Endothelial cell of umbilical vein (primary cell): ENCODE measurements at places on chromosomes 12 and 14. TPM values are rescaled to one million over a fixed set of nuclear protein-coding genes. Genes with fewer than 3 reads are reported as not detected.

Gene TMEM63C
- polyA plus RNA-seq = not detected in 2 replicates

Gene C12orf50
- not detected in 2 replicates for polyA plus RNA-seq

Gene RNASE7
- polyA plus RNA-seq = not detected in 2 replicates

Gene GPRC5A
- 82.9 and 86.4 TPM in 2 replicates for polyA plus RNA-seq

Gene TCL1A
- not detected in 2 replicates for polyA plus RNA-seq

Gene EIF5
- 145 and 175 TPM in 2 replicates for polyA plus RNA-seq

Gene CAPRIN2
- 11.3 and 13.5 TPM in 2 replicates for polyA plus RNA-seq

GRCh38 chr12:24554612-24555295, 394.1 kb downstream of the BCAT1 start:
- no peak overlapping the region for H3K4me3 ChIP-seq
- DNase-seq = no peak
- H3K27ac ChIP-seq = no peak overlapping the region
- H3K27me3 ChIP-seq = peaks cover 6% of the 10 kb centered on the region
- no peaks in the 10 kb centered on the region for H3K36me3 ChIP-seq

DNA sequence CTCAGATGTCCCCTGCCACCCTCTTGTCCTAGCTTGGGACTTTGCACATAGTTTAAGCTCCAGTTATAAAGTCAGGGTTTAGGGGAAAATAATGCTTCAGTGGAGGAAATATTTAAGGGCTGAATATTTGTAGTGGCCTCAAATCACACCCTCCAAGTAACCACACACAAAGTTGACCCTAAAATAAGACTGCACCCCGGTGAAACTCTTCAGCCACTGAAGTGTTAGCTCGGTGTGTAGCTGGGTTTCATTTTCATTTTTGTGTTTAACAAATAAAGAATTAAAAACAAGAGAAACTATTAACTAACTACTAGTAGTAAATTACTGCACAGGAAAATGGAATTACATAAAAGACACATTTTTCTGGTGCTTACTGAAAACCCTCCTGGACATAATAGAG, 14.8 kb upstream of the BCL11B start:
- DNase-seq = no peak
- no peaks in the 10 kb centered on the region for H3K4me1 ChIP-seq
- no peak overlapping the region for H3K27ac ChIP-seq
- H3K27me3 ChIP-seq = no peaks in the 10 kb centered on the region
- no peak overlapping the region for H3K4me3 ChIP-seq

DNA sequence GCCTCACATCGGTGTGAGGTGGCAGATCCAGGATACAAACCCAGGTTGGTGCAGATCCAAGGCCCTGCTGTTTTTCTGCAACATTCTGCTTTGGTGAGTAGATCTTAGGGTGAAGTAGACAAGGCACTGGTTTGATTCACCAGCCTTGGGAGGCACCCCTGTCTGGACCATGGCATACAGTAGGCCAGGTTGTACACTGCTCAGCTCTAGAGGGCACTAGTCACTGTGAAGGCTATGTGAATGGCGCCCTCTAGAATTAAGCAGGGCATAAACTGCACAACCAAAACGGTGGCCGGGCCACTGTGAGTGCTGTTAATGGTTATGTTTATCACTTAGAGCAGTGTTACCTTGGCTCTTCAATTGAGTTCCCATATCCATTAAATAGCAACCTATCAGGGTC, 280.6 kb upstream of the PWP1 start:
- H3K36me3 ChIP-seq = no peaks in the 10 kb centered on the region
- H3K4me3 ChIP-seq = no peak overlapping the region
- no peaks in the 10 kb centered on the region for H3K4me1 ChIP-seq
- no peaks in the 10 kb centered on the region for H3K27me3 ChIP-seq
- H3K27ac ChIP-seq = no peak overlapping the region

DNA sequence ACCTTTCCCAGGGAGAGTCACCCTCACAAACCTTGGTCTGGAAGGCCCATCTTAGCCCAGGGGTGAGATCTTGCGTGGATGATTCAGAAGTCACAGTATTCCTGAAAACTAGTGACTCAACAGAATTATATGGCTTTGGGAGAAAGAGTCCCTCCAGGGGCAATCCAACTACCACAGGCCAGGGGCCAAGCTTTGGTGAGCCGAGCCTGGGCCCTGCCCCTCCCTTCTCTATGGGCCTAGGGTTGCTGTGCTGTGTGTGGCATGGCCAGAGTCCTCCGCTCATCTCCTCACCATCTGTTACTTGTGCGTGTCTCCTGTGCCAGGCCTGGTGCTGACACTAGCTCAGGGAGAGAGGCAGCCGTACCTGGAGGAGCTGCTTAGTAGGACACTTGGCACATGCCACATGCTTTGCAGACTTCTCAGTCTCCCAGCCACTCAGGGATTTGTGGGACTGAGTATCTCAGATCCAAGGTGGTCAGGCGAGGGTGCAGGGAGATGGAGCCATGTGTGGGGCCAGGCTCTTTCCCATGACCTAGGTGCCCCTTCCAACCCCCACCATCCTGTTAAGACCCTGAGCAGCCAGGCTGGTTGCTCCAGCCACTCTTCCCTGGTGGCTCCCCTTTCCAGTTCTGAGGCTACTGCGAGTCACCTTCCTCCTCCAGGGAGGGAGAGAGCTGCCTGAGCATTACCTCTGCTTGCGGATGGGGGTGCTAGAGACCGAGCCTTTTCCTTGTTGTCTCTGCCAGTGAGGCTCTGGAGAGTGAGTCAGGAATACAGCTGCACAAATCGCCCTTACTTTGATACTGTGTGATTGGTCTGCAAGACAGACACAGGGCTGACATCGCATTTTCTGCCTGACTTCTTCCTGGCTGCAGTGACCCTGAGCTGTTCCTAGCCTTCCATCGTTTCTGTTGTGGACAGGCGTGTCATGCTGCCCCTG, 94.1 kb downstream of the SLC25A47 start:
- no peaks in the 10 kb centered on the region for H3K4me1 ChIP-seq
- H3K36me3 ChIP-seq = no peaks in the 10 kb centered on the region
- no peak overlapping the region for H3K4me3 ChIP-seq

- H3K27ac ChIP-seq = no peak overlapping the region
- no peak for DNase-seq
- H3K36me3 ChIP-seq = no peaks in the 10 kb centered on the region
- H3K4me1 ChIP-seq = peaks cover 4% of the 10 kb centered on the region
- no peaks in the 10 kb centered on the region for H3K27me3 ChIP-seq
Observed at GRCh38 chr12:116604178-116604895, 45.2 kb downstream of the MAP1LC3B2 start.

DNA sequence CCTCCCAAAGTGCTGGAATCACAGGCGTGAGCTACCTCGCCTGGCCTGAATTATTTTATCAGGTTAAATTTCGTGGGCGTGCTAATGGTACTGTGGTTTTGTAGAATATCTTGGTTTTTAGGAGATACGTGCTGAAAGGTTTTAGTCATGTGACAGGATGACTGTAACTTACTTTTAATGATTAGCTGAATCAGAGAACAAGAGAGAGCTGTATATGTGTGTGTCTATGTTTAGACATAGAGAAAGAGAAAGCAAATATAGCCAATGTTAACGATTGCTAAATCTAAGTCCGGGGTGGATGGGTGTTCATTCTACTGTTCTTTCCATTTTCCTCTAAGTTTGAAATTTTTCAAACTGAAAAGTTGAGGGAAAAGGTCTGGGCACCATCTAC, 9.2 kb upstream of the PNMA1 start:
- H3K36me3 ChIP-seq = peaks cover 47% of the 10 kb centered on the region
- H3K4me3 ChIP-seq = no peak overlapping the region
- DNase-seq = no peak
- peaks cover 45% of the 10 kb centered on the region for H3K4me1 ChIP-seq

DNA sequence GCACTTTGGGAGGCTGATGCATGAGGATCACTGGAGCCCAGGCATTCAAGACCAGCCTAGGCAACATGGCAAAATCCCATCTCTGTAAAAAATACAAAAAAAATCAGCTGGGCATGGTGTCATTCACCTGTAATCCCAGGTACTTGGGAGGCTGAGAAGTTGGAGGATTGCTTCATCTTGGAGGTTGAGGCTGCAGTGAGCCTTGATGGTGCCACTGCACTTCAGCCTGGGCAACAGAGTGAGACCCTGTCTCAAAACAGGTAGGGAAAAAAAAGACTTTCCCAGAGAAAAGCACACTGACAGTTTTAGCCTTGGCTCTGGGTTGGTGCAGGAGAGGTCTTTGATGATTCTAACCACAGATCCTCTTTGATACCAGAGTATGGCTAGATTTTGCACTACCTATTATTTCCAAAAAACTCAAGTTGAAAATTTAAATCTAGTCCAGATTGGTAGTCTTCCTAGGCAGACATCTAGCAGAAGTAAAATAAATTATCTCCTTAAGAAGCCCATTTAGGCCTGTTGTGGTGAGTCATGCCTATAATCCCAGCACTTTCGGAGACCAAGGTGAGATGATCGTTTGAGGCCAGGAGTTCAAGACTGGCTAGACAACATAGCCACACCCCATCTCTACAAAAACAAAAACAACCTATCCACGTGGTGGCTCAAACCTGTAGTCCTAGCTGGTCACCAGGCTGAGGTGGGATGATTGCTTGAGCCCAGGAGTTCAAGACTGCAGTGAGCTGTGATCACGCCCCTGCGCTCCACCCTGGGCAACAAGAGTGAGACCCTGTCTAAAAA, 18.6 kb downstream of the LARP4 start:
- no peak overlapping the region for H3K4me3 ChIP-seq
- no peaks in the 10 kb centered on the region for H3K36me3 ChIP-seq
- peaks cover 11% of the 10 kb centered on the region for H3K4me1 ChIP-seq

DNA sequence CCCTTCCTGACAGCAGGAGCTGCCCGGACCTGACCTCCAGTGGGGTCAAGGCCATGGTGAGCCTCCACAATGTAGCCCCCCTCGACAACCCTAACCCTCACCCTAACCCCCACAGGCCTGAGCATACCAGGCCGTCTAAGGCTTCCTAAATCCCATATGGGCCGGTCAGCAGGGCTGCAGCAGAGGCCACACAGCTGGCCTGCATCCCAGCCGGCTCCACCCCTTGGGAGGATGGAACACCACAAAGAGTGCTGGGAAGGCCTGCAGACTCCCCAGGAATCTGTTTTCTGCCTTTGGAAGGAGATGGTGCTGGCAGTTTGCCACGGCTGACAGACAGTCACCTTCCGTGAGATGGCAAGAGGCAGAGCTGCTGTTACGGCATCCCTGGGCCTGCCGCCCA, 2.8 kb downstream of the TMEM179 start:
- no peak for DNase-seq
- no peak overlapping the region for H3K27ac ChIP-seq
- no peak overlapping the region for H3K4me3 ChIP-seq
- H3K4me1 ChIP-seq = no peaks in the 10 kb centered on the region
- no peaks in the 10 kb centered on the region for H3K27me3 ChIP-seq

DNA sequence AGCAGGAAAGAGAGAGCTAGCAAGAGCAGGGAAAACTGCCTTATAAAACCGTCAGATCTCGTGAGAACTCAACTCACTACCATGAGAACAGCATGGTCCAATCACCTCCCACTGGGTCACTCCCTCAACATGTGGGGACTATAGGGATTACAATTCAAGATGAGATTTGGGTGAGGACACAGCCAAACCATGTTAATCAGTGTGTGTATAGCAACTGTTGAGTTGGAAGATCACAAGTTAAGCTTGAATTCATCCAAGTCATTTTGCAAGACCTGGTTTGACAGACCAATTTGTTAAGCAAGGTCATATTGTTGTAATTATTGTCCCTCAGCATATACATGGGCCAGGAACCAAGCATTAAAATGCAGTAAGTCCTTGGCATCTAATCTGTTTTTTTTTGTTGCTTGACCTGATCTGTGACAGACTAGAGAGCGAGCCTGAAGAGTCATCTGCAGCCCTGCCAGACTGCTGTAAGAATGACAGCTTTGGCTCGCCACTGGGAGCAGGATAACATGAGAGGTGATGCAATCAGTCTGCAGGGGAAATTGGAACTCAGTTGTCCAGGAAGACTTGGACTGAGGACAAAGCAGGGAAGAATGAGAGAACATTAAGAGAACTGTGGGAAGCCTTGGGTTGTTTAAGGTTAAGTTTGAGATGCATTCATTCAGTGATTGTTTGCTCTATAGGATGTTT, 297.6 kb upstream of the SEL1L start:
- H3K4me3 ChIP-seq = no peak overlapping the region
- no peaks in the 10 kb centered on the region for H3K4me1 ChIP-seq
- H3K27me3 ChIP-seq = no peaks in the 10 kb centered on the region
- DNase-seq = no peak
- no peaks in the 10 kb centered on the region for H3K36me3 ChIP-seq

DNA sequence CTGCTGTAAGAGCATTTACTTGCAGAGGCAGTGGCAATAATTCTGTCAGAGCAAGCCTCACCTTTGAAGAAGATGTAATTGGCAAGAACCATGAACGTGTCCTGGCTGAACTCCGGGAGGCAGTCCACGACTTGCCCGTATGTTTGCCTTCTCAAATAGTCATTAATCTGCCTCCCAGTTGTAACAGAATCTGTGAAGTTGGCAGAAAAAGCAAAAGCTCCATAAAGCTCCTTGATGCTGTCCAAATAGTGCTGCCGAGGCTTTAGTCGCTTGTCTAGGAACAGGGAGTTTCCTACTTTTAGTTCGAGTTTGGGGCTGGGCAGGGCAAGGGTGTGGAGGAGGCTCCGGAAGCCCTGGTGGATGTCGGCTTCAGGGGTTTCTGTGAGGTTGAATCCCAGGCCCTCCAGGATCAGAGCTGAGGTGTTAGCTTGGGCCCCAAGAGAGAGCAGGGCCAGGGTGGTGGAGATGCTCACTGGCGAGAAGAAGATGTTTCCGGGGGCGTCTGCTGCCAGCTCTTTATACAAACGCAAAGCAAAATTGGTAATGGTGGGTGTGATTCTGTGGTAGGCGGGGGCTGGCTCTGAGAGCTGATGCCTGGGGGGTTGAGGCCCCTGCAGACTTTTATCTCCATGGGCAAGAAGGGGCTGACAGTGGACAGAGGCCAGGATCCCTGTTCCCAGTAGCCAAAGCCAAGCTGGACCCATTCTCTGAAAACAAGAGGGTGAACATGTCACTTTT, 4.4 kb downstream of the SERPINA11 start:
- H3K27ac ChIP-seq = no peak overlapping the region
- no peak for DNase-seq
- H3K27me3 ChIP-seq = no peaks in the 10 kb centered on the region
- H3K4me1 ChIP-seq = no peaks in the 10 kb centered on the region
- no peak overlapping the region for H3K4me3 ChIP-seq

DNA sequence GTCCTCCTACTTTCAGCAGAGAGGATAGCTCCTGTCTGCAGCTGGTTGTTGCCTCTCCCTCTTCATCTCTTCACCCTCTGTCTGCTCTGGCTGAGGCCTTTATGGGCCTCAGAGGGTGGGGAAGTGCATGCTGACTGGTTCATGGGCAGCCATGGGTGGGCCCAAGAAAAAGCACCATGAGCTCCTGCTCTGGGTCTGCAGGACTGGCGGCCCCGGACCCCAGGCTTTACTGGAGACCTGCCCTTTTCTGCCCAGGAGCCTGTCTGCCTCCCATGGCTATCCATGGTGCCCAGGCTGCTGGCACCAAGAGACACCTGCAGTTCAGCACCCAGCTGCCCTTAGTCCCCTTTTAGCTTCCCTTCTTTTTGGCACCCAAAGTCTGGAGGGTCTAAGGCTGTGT, 137.1 kb downstream of the PTPRR start:
- H3K36me3 ChIP-seq = no peaks in the 10 kb centered on the region
- no peak for DNase-seq
- no peak overlapping the region for H3K4me3 ChIP-seq

- no peak for DNase-seq
- no peaks in the 10 kb centered on the region for H3K4me1 ChIP-seq
- no peak overlapping the region for H3K27ac ChIP-seq
- no peaks in the 10 kb centered on the region for H3K36me3 ChIP-seq
- no peaks in the 10 kb centered on the region for H3K27me3 ChIP-seq
- no peak overlapping the region for H3K4me3 ChIP-seq
Observed at GRCh38 chr14:98840511-98840910, 431.5 kb downstream of the BCL11B start.

- no peak within 1 kb of the TSS for H3K27ac ChIP-seq
- H3K27me3 ChIP-seq = peaks cover 26% of the 10 kb centered on the region
- H3K4me1 ChIP-seq = peaks cover 6% of the 10 kb centered on the region
- DNase-seq = no peak
Observed at GRCh38 chr12:81759190-81760051, at the start of gene PPFIA2. Gene PPFIA2, minus strand, starts transcription at chr12:81759350.
